ENCODE measurements at places on chromosomes 5 and 9.
A peak's percentile ranks its signal among the peaks of the same experiment; 100 is the strongest.

GRCh38 chr9:92463984-92464383, 18.3 kb downstream of the ASPN start:
- DNase-seq = no peak

GRCh38 chr9:79195879-79196278, 375.9 kb upstream of the TLE4 start:
- DNase-seq = no peak

GRCh38 chr9:88775037-88775471, 216.2 kb upstream of the S1PR3 start:
- DNase-seq = no peak

- DNase-seq = no peak
These were observed 127.7 kb downstream of the TMC1 start for GRCh38 chr9:72649127-72649442.

GRCh38 chr5:60677850-60678664, 21.9 kb downstream of the DEPDC1B start:
- DNase-seq = peak; percentile 18

DNA sequence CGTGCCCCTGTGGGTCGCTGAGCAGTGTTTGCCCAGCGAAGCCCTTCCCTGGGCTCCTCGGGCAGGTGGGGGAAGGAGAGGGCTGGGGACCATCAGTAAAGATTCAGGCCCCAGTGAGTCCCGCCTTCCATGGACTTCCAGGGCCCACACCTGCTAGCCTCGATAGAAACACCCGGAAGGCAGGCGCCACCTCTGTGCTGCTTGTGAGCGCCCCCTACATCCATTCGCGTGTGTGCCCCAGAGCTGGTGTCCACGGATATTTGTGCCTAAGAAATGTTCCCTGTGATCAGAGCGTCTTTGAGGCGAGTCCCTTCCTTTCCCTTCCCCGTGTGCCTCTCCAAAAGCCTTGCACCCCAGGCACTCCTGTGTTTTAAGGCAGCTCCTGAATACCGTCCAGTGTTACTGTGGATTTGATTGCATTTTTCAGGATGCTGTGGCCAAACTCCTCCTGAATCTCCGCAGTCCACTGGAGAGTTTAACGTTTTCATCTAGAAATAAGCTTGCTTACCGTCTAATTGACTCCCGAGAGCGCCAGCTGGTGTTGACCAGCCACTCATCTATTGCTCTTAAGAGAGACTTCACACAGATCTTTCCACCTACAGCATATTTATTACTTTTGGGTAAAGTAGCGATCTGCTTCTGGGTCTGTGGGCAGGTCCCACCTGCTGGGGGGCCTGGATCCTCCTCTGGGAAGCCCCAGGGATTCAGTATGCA, 101.4 kb downstream of the COL5A1 start:
- no peak for DNase-seq

GRCh38 chr9:91296354-91296753, 65.4 kb downstream of the AUH start:
- DNase-seq = no peak

DNA sequence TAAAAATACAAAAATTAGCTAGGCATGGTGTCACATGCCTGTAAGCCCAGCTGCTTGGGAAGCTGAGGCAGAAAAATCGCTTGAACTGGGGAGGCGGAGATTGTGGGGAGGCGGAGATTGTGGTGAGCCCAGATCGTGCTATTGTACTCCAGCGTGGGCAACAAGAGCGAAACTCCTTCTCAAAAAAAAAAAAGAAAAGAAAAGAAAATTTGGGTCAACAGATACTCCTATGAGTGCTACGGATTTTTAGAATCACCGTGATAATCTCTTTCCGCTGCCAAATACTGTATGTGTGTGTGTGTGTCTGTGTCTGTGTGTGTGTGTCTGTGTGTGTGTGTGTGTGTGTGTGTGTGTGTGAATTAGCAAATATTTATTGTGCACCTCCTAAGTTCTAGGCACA, 64.4 kb downstream of the ARRDC3 start:
- no peak for DNase-seq

DNA sequence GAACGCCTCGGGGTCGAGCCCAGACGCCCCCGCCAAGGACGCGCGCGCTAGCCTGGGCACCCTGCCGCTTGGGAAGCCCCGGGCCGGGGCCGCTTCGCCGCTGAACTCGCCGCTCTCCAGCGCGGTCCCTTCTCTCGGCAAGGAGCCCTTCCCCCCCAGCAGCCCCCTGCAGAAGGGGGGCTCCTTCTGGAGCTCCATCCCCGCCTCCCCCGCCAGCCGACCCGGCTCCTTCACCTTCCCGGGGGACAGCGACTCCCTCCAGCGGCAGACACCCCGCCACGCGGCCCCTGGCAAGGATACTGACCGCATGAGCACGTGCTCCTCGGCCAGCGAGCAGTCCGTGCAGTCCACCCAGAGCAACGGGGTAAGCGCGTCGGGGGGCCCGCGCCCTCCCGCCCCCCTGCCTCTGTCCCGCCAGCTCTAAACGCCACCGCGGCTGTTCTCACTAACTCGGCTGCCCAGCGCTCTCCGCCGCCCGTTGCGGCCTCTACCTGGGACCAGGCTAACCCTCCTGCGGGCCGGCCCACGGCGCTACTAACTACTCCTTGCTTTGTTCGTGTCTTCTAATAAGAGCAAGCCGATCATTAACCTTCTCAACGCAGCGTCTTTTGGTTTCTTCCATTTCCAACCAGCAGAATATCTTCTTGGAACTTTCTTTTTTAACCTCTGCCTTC, 93.6 kb upstream of the OTULINL start:
- peak; percentile 52 for DNase-seq

DNA sequence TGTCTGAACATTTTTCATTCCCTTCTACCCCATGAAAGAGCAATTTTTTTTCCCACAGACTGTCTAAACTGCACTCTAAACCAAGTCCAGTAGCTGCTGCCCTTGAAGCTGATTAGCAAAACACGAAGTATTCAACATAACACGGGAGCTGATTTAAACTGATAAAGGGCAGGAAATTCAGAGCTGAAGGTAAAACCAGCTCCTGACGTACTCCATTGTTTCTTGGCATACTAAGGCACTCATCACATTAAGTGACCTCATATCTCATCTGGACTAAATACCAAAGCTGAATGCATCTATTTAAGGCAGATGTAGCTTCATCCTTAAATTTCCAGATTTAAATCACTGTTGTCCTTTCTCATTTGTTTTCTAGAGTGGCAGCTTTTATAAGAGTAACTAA, 12.0 kb downstream of the GDF9 start:
- DNase-seq = no peak

DNA sequence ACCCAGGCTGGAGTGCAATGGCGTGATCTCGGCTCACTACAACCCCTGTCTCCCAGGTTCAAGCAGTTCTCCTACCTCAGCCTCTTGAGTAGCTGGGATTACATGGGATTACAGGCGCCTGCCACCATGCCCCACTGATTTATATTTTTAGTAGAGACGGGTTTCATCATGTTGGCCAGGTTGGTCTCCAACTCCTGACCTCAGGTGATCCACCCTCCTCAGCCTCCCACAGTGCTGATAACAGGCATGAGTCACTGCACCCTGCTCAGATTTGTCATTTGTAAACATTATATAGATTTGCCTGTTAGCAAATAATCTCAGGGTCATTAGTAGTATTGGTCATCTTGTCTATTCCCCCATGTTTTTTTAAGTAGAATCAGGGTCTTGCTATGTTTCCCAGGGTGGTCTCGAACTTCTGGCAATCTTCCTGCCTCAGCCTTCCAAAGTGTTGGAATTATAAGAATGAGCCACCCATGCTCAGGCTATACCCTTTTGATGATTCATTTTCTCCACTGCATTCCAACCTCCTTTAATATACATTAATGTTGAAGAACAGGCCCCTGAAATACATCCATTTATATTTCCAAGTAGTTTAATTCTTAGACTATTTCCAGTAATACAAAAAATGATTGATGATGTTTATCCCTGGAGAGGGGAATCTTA, 17.3 kb downstream of the CENPH start:
- DNase-seq = no peak

GRCh38 chr5:32230356-32231099, 56.4 kb upstream of the GOLPH3 start:
- DNase-seq = no peak

DNA sequence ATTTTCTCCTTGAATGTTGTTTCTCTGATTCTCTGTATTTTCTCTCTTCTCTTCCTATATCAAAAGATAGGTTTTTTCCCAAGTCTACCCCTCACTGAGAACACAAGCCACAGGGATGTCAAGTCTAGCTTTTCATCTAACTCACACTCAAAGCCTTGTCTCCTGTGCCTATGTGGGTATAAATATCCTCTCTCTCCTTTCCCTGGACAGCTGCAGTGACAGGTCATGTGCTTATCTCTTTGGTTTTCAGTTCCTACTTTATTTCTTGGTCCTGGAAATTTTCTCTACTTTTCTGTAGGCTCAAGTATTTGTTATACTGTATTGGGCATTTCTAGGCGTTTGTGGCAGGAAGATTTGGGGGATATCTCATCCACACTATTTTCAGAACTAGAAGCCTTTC, 182.4 kb upstream of the MVB12B start:
- no peak for DNase-seq

- DNase-seq = no peak
These were observed 9.0 kb upstream of the NSD1 start for GRCh38 chr5:177124486-177124991.

DNA sequence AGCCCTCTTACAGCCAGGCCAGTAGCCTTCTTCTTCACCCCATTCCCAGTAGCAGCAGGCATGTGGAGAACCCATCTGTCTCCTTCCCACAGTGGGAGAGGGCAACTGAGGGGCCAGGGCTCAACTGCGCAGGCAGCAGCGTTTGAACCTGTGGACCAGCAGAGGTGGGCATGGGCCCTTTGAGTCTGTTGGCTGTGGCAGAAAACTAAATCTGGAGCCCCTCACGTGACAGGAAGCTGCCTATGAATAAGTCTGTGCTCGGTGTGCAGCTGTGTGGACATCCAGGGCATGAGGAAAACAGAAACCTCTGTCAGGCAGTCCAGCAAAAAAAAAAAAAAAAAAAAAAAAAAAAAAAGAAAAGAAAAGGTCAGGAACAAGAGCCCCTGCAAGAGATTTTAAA, 189.2 kb upstream of the NR3C1 start:
- no peak for DNase-seq

GRCh38 chr5:9625731-9626130, 4.4 kb downstream of the TAS2R1 start:
- no peak for DNase-seq

DNA sequence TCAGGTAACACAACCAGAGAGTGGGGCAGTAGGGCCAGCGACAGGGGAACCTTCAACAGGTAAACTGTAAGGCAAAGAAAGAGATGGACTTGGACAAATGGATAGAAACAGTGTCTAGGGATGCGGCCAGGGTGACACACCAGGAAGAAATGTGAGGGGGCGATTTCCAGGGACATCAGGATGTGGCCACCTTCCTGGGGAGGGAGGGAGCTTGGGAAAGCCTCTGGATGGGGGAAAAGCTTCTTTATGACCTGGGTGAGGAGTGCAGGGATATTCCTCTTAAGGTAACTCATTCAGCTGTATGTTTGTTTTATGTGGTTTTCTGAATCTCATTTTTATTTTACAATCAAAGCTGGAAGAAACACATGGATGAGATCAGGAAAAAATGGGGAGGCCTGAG, 11.9 kb upstream of the NXNL2 start:
- DNase-seq = no peak

DNA sequence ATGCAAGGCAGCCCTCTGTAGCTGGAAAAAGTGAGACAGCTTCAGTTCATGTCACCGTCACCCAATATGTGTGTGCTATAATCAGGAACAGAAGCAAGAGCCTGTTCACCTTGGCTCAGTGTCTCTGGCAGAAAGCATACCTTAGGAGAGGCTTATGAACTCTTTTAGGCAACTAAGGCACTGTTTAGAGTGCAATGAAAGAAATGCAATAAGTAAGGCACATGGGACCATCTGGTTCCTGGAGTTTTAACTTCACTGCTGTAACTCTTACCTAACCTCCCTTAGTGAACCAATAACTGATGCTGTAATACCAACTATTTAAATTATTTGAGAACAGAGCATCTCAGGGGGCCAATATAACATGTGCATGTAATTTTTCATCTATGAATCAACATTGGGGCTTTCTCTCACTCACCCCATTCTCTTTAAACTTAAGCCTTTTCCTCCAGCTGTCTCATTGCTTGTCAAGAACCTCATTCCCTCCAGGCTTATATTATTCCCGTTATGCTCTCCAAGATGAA, 32.4 kb downstream of the C9 start:
- no peak for DNase-seq

- DNase-seq = no peak
These were observed 110.4 kb downstream of the EFNA5 start for GRCh38 chr5:107560377-107560776.

GRCh38 chr5:124602925-124603650, 143.4 kb downstream of the ZNF608 start:
- no peak for DNase-seq

DNA sequence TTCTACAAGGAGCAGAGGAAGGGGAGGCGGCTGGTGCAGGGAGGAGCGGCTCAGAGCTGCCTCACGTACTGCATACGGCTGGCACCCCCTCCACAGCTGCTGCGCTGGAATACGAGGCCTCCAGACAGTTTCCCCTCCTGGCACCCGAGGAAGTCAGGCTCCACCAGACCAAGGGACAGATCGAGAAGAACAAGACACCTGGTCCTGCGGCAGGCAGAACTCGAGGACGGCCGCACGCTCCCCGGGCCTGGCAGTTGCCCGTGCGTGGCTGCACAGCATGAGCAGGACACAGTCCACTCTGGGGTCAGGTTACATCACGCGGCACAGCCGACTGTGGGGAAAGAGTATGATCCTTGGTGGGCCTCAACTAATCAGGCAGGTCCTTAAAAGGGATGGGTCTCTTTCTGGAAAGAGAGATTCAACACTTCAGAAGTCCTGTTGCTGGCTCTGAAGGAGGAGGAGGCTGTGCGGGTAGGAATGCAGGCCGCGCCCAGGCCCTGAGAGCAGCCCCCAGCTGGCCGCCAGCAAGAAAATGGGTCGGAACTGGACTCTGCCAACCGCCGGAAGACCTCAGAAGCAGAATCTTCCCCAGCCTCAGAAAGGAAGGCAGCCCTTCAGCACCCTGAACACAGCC, 11.6 kb downstream of the UBAC1 start:
- no peak for DNase-seq

DNA sequence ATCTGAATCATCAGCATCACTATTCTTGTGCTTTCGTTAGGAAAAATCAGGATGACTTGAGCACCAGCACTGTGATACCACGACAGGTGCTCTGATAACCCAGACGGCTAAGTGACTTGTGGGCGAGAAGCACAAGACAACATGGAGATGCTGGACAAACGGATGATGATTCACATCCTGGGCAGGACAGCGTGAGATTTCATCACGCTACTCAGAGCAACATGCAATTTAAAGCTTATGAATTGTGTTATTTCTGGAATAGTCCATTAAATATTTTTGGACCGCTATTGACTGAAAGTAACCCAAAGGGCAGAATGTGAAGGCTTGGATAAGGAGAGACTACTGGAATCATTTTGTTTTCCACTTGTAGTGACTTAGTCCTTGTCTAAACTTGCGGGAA, 114.8 kb upstream of the DAPK1 start:
- DNase-seq = no peak

- no peak for DNase-seq
These were observed 87.7 kb downstream of the CACNA1B start for GRCh38 chr9:137965177-137965795.

- no peak for DNase-seq
These were observed 87.6 kb downstream of the ANKRD55 start for GRCh38 chr5:56145511-56145910.
